ENCODE measurements at places on chromosomes 5 and 9.

DNA sequence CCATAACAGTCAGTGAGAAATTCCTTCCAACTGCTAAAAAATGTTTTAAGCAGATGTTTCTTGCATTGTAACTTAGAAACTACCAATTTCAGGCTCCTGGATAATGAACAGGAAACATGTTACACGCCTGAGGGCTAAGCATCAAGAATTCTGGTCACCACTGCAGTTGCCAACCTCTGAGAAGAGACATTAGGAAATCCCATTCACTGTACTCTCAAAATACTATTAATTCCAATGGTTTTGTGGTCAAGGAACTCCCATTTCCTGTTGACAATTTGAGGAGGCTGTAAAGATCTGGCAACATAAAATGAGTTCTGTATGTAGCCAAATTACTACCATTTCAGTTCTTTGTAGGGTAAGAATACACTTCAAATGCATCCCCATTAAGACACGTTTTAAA lies 456.0 kb upstream of the MEF2C start:
- DNase-seq = peak; percentile 69

DNA sequence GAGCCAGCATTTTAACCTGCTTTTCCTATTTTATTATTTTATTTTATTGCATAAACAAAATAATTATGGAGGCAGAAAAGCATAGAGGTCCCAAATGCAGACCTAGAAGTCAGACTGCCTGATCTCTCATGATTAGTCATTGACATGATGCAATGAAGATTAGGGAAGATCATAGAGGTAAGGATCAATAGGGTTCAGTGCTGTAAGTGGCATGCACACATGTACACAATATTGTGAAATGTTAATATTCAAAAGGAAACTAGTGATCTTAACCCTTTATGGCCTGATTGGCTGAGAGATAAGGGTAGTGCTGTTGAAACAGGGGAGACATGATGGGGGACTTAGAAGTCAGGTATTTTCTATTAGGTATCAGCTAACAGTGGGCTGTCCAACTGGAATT lies 1.1 kb upstream of the FRRS1L start:
- DNase-seq = no peak

DNA sequence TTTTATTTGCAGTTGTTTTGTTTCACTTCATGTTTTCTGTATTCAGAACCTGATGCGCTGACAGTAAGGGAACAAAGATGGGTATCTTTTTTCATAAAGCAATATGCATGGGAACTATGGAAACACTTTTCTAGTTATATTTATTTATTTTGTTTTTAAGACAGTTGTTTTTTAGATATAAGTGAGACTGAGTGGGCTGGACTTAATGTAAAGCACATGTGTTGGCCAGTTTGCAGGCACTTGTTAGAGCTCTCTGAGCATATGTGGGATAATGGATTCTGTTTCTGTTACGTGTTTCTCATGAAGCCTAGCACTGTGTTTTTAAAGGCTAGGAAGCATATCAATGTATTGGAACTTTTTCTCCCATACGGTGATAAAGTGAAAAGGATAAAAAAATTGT lies 164.1 kb downstream of the PRR16 start:
- DNase-seq = no peak

DNA sequence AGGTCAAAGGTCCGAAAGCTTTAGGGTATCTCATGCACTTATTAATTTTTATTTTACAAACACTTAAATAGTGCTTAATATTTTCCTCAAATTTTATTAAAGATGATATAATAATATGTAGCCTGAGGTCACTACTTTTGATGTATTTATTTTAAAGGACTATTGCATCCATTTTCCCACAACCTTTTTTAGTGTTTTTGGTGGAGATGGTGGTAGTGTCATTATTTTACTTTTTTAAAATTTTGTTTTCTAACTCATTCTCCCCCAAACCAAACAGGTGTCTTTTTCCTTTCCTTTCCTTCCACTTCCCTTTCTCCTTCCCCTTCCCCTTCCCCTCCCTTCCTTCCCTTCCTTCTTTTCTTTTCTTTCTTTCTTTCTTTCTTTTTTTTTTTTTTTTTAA lies 328.6 kb downstream of the CYLC2 start:
- DNase-seq = no peak

- DNase-seq = peak; percentile 55
Measured at GRCh38 chr5:41908374-41909079, 4.4 kb downstream of the RIMOC1 start.

DNA sequence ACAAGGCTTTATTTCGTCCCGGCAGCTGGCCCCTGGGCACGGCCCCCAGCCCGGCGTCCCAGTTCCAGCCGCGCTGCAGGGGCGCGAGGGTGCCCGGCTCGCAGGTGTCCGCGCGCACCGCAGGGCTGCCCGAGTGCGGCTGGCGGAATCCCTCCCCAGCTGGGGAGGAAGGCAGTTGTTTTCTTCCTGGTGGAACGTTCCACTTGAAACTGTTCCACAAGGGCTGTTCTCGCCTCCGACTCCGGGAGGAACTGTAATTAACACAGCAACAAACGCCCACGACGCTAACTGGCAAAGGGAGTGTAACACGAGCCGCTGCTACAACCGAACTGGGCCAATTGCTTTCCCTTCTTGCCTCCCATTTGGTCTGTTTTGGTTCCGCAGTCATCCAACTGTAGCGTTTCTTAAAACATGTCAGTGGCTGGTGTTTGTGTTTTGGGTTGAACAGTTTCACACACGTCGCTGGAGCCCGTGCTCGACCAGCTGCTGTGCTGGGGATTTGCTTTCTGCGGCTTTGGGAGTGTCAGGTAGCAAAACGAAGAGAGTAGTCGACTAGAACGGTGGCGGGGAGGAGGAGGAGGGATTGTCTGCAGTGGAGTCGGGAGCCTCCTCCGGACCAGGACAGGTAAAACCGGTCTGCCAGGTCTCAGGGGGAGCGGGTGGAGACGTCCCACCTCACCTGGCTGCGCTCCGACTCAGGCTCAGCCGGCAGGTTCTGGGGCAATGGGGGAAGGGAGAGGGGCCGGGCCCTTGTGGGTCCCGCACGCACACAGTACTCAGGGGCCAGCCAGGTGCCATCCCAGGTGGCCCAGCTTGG lies 131.6 kb upstream of the NIPBL start:
- no peak for DNase-seq

GRCh38 chr5:78805474-78806124 lies 157.0 kb upstream of the LHFPL2 start:
- no peak for DNase-seq

DNA sequence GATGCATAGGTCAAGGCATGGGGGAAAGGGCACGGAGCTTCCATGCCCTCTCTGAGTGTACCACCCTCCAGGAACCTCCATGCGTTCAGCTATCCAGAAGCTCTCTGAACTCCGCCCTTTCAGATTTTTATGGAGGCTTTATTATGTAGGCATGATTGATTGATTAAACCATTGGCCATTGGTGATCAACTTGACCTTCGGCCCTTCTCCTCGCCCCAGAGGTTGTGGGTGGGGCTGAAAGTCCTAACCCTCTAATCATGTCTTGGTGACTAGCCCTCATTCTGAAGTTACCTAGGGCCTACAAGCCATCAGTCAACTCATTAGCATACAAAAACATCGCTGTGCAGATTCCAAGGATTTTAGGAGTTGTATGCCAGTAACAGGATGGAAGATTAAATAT lies 323.7 kb upstream of the KLF4 start:
- no peak for DNase-seq

GRCh38 chr9:92547356-92547755 lies 11.6 kb upstream of the ECM2 start:
- no peak for DNase-seq

DNA sequence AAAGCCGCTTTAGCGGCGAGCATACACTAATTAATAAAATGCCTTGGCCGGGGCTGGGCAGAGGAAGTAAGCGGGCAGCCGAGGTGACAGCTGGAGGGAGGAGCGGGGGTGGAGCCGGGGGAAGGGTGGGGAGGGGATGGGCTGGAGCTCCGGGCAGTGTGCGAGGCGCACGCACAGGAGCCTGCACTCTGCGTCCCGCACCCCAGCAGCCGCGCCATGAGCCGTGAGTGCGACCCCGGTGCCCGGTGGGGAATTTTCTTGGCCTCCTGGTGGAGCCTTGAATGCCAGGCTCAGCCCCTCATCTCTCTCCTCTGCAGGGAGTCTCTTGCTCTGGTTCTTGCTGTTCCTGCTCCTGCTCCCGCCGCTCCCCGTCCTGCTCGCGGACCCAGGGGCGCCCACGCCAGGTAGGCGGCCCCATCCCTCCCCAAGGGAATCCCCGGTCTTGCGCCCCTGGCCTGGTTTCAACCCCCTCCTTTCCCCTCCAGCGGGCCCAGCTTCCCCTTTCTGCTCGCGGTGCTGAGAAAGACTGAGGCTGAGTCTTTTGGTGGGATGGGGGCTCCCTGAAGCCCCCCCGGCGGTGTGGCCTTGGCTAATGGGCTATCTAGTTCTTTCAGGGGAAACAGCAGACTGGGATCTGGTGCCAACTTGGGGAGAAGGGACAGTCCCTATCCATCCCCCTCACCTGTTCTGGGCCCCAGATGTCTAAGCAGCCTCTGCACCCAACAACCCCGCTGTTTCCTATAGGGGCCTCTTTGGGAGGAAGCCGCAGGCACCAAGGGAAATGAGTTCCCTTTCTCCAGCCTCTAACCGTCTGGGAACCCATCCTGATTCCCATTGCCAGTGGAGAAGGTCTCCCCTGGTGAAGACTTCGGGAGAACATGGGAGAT lies at the start of gene PTGS1:
PTGS1 (plus strand) TSS at position 156 of the 887 bp plus-strand sequence; CDS start at position 217, 61 bp downstream.
- no peak for DNase-seq

DNA sequence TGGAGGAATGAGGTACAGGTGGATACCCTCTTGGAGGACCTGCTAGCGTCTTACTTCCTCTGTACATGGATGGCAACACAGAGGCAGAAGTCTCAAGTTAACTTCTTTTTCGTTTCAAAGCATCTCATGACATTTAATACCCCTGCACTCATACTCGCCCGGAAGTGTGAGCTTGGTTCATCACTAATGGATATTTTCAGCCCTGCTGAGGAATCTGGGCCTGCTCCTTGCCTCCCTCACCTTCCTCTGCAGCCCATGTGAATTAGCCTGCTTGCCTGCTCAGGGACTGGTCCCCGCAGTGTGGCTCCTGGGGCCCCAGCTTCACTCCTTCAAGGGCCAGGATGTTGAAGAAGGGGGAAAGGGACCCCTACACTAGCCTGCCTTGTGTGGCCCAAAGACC lies 34.1 kb downstream of the GADD45G start:
- no peak for DNase-seq

GRCh38 chr9:79120941-79121340 lies 450.8 kb upstream of the TLE4 start:
- DNase-seq = no peak

DNA sequence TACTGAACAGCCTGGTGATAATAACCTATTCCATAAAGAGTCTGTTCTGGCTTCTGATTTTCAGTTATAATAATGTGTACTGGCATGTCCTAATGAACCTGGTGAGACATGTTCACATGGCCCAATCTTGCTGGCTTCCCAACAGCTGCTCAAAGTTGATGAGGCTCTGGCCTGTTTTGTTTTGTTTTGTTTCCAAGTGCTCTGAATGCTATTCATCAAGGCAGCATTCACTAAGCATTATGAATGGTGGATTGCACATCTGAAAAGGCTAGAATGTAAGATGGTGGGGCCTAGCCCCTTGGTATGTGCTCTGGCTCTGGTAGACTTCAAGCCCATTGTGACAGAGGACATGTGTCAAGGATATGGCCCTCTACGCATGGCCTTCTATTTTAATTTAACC lies 388.5 kb downstream of the PSAT1 start:
- no peak for DNase-seq

- no peak for DNase-seq
Measured at GRCh38 chr5:149150457-149150856, 9.2 kb downstream of the ABLIM3 start.

DNA sequence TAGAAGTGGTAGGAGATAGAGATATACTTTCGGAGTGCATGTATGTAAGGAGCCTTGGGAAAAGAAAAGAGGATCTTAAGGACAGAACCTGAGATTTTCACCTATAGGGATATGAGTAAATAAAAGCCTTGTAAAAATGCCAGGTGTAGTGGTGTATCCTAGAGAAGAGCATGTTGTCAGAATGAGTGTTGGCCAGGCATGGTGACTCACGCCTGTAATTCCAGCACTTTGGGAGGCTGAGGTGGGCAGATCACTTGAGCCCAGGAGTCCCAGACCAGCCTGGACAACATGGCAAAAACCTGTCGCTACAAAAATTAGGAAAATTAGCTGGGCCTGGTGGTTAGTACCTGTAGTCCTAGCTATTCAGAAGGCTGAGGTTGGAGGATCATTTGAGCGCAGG lies 76.0 kb downstream of the IPO11 start:
- DNase-seq = no peak

DNA sequence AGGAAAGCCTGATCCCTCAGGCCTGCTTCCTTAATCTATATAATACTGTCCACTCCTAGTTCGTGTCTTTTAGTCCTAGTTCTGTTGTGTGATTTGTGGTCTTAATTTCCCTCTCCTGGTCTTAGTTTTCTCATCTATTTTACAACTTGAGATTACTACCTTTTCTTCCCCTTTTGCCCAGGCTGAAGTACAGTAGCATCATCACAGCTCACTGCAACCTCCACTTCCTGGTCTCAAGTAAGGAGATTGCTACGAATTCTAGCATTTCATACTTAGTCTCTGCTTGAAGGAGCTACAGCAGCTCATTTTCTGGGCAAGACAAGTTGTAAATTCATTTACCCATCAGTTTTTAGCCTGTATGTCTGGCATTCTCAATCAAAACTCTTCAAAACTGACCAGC lies 5.5 kb downstream of the TRIM32 start:
- no peak for DNase-seq

DNA sequence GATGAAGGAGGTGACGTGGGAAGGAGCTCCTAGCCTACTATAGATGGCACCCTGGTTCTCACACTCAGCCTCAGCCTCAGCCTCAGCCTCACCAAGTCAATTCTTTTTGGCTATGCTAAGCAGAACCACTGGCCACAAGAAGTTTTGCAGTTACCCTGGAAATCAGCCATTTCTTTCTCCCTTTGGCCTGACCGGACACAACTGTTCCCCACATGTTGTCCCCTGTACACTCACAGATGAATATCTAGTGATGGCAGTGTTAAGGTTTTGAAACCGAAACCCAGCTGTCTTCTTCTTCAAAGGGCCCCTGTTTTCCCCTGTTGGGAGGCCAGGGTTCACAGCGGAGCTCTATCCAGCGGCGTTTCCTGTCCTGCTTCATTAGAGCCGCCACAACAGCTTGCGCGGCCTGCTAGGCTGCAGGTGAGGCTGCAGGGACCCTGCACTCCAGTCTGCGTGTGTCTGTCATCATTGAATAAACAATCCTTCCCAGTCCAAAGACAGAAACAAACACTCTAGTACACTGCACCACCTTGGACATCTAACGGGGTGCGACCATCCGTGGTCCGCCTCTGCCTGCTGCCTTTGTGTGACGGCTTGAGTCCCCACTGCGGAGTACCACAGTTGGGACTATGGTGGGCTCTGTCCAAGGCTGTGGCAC lies 250.5 kb downstream of the DENND1A start:
- DNase-seq = no peak

DNA sequence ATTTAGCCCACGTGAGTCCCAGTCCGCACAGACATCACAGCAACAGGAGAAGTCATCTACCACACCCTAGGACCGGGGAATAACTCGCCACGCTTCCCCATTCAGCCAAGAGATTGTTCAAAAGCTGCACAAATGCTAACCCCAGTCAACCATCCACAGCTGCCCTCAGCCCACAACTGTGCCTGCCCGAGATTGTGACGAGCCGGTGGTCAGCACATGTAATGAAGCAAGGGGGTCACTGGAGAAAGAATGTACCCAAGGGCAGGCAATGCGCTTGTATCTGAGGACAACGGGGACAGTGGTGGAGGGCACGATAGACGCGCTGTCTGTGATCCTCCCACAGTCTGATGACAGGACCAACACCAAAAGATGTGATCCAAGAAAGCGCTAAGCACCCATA lies 67.8 kb downstream of the COL23A1 start:
- no peak for DNase-seq

- DNase-seq = no peak
Measured at GRCh38 chr9:38106488-38106887, 37.5 kb upstream of the SHB start.

- DNase-seq = no peak
Measured at GRCh38 chr5:170632985-170633234, 129.1 kb downstream of the KCNIP1 start.

Data from AG09309 (cell line).